CD8-positive, alpha-beta memory T cell (primary cell): ENCODE measurements at places on chromosomes 6 and 20. TPM values are rescaled to one million over a fixed set of nuclear protein-coding genes. Genes with fewer than 3 reads are reported as not detected.

The MAPK13 gene
- total RNA-seq, result 77.3 TPM

The ZSCAN23 gene
- 0.63 TPM for total RNA-seq

The CNR1 gene
- not detected for total RNA-seq

The EMILIN3 gene
- total RNA-seq, result not detected

The EIF6 gene
- 207 TPM for total RNA-seq

The NTSR1 gene
- total RNA-seq, result not detected

The SYNGAP1 gene
- 22.6 TPM for total RNA-seq

The SLC24A3 gene
- not detected for total RNA-seq

The TRDN gene
- not detected for total RNA-seq

The SUMO4 gene
- total RNA-seq, result 3.7 TPM

The HUS1B gene
- 1.2 TPM for total RNA-seq

The ARFGEF2 gene
- 36.6 TPM for total RNA-seq

The TFAP2B gene
- total RNA-seq, result not detected

The MICA gene
- 12.4 TPM for total RNA-seq

The DEFB124 gene
- not detected for total RNA-seq

The ZSWIM1 gene
- total RNA-seq, result 12.3 TPM

The CCN2 gene
- total RNA-seq, result not detected

The SLC17A3 gene
- total RNA-seq, result not detected

The RNF39 gene
- not detected for total RNA-seq

The VSTM2L gene
- total RNA-seq, result not detected

The TAAR6 gene
- not detected for total RNA-seq

The NINL gene
- 1.5 TPM for total RNA-seq

The ZDHHC14 gene
- 6.3 TPM for total RNA-seq

The CLPSL1 gene
- not detected for total RNA-seq

The PKHD1 gene
- total RNA-seq, result not detected

The THBS2 gene
- total RNA-seq, result not detected

The DNMT3B gene
- 1.00 TPM for total RNA-seq

The TRIM15 gene
- total RNA-seq, result not detected

The OR12D3 gene
- not detected for total RNA-seq

The SNHG17 gene
- total RNA-seq, result 211 TPM

The PRELID3B gene
- 141 TPM for total RNA-seq

The TXLNB gene
- total RNA-seq, result 0.47 TPM

The CNBD2 gene
- total RNA-seq, result 5.4 TPM

The HLA-DQA2 gene
- total RNA-seq, result 1.2 TPM

The ANGPT4 gene
- total RNA-seq, result not detected

The PREX1 gene
- 90.0 TPM for total RNA-seq

The WFDC5 gene
- total RNA-seq, result not detected

The OR2B6 gene
- total RNA-seq, result not detected

The PRSS16 gene
- 0.55 TPM for total RNA-seq

The WFDC12 gene
- total RNA-seq, result not detected

The TFAP2A gene
- not detected for total RNA-seq

The PLG gene
- not detected for total RNA-seq

The FABP7 gene
- total RNA-seq, result not detected

The IL17A gene
- total RNA-seq, result 0.51 TPM

The HTR1E gene
- not detected for total RNA-seq

The OR10C1 gene
- not detected for total RNA-seq

The MUCL3 gene
- total RNA-seq, result not detected
